Left ventricle myocardium inferior (tissue), 1 donor: ENCODE measurements at places on chromosomes 2 and 18. TPM values are rescaled to one million over a fixed set of nuclear protein-coding genes. Genes with fewer than 3 reads are reported as not detected.

The POLE4 gene
- total RNA-seq, result 36.6 TPM

DNA sequence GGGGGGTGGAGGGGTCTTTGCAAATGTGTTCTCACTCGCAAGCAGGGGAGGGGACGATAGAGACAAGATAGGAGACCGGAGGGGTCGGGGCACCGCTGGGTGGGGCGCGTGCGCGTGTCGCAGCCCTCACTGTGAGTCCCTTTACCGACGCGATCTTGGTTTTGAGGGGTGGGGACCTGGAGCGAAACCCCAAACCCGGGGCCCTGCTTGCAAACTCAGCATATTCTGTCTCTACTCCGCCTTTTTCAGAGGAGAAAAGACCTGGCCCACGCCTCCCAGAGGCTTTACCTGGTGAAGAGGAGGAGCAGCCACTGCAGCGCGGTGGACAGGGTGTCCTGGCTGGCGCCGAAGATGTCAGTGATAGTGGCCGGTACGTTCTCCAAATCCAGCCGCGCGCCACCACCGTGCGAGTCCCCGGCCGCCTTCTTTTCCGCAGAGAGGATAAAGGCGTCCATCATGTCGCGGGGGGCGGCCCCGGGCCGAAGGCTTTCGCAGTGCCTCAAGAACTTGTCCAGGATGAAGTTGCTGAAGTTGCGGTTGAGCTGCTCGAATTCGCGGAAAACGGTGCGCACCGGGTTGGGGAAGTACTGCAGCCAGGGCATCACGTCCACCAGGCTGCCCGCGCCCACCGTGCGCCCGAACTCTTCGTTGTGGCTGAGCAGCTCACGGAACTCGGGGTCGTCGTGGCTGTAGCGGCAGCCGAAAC, 1.7 kb downstream of the CYP1B1 start:
- DNase-seq, result peak; percentile 29

- no peak for DNase-seq
These were observed 151.0 kb downstream of the CCBE1 start for GRCh38 chr18:59546188-59546587.

The IL1RL2 gene
- total RNA-seq, result 0.30 TPM

DNA sequence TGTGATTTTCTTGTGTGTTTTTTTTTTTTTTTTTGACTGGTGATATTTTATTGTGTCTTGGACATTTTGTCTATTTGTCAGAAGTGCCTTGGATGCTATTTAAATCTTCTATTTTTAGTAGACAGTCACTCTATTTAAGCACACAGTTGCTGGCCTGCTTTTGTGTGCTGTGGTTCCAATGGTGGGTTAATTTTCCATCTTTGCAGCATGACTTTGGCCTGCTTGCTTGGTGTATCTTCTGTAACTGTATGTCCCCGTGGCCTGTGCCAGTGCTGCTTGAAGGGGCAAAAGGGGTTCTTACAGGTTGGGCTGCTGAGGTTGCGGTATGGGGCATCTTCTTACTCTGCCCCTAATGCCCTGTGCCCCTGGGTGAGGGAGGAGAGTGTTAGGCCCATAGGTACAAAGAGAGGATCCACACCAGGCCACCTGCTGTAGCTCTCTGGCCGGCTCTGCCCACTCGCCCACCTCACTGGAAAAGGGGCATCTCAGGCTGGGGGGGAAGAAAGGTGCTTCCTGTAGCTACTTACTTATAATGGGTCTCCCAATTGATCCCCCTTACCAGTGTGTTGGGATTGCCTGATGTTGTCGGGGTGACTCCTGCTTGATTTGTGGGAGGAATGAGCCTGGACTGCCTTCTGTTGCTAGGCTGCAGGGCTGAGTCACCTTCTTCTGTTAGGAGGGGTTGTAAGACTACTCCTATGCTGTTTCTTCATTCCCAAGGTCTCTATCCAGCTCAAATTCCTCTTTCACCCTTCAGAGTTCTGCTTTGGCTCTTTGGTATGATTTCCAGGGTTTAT, 490.0 kb upstream of the HS6ST1 start:
- no peak for DNase-seq

The GRHL1 gene
- total RNA-seq, result 0.69 TPM

- no peak for DNase-seq
These were observed 75.8 kb upstream of the BCL11A start for GRCh38 chr2:60629305-60629662.

- DNase-seq, result no peak
These were observed 14.7 kb upstream of the ARHGAP25 start for GRCh38 chr2:68719912-68720311.

DNA sequence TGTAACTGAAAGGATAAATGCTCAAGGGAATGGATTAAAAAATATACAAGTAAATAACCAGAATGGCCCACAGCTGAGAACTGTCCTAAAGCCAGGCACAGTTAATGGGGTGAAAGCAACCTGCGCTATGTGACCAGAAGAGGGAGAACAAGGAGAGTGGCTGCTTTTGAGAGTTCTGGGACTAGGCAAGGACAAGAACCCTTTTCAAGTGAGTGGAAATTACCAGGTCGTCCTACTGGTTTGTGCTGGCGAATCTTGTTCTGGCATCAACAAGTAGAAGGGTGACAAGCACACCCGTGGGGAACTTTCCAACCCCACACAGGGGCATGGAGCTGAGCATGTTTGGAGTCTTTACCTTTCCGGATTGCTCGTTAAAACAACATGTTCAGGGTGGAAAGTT, 82.8 kb downstream of the TMEM17 start:
- DNase-seq, result no peak

- DNase-seq, result no peak
These were observed 124.9 kb downstream of the PLCL1 start for GRCh38 chr2:197929008-197929885.
